ENCODE measurements at places on chromosomes 13 and 19.
A peak's percentile ranks its signal among the peaks of the same experiment; 100 is the strongest.

DNA sequence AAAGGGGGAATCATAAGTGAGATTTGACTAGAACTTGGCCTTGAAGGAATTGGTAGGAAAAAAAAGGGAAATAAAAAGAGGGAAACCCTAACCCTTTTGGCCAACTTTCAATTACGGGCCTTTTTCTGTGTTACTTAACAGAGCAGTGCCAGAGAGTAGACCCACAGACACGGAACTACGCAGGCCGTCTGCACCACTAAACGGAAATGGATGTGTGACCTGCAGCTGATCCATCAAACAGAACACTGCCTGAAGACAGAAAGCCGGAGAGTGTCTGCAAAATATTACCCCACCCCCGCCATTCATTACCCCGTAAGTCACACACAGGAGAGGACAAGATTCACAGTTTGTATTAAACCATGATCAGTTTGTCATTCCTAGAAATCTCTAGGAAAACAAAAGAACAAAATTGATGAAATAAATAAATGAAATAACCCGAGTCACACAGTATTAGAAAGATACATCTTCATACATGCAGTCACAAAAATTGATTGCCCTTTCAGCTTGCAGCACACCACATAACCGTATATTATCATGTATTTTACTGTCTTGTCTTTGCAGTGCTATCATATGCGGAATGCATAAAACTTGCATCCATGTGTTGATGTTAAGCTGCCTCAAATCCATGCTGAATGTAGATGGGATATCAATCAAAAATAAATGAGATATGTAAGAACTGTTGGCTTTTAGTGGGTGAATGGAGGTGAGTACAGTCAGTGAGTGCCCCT, 424.7 kb downstream of the IRS2 start:
- DNase-seq = no peak

- DNase-seq = peak; percentile 41
Measured at GRCh38 chr13:45120967-45121831, 889 bp downstream of the GTF2F2 start.

DNA sequence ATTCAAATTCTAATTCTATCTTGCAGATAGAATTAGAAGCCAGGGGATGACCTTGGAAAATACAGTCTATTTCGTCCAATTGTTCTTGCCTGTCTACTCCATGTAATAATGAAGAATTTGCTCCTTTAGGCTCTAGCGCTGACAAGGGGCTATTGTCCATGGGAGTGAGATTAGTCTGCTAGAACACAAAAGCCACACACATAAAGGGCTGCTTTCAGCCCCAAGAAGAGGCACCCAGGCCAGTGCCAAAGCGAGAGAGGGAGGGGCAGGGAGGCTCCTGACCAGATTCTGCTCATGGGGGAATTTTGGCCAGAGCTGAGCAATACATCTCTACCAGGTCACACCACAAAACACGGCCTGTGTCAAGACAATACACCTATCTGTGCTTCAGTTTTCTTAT, 1306.9 kb downstream of the UQCRFS1 start:
- DNase-seq = no peak

- DNase-seq = no peak
Measured at GRCh38 chr19:54551950-54552912, 21.4 kb upstream of the LILRA2 start.

GRCh38 chr13:32246468-32246867, 68.7 kb downstream of the ZAR1L start:
- DNase-seq = peak; percentile 82

DNA sequence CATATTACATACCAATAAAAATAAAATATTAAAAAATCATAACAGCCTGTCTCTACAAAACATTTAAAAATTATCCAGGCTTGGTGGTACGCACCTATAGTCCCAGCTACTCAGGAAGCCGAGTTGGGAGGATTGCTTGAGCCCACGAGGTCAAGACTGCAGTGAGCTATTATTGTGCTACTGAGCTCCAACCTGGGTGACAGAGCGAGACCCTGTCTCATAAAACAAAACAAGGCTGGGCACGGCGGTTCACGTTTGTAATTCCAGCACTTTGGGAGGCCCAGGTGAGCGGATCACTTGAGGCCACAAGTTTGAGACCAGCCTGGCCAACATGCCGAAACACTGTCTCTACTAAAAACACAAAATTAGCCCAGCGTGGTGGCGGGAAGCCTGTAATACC, 52.2 kb upstream of the LSM14A start:
- DNase-seq = no peak

GRCh38 chr13:114042066-114042815, 68.4 kb upstream of the C13orf46 start:
- no peak for DNase-seq

DNA sequence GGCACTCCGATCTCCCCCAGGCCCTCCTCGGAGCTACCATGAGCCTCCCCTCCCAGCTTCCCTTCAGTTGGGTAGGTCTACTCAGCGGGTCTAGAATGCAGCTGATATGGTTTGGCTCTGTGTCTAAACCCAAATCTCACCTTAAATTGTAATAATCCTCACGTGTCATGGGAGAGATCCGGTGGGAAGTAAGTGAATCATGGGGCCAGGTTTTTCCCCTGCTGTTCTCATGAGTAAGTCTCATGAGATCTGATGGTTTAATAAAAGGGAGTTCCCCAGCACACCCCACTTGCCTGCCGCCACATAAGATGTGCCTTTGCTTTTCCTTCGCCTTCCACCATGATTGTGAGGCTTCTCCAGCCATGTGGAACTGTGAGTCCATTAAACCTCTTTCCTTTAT, 14.5 kb upstream of the DOCK9 start:
- no peak for DNase-seq

GRCh38 chr13:80436571-80437169, 95.7 kb upstream of the SPRY2 start:
- no peak for DNase-seq

- DNase-seq = peak; percentile 92
Measured at GRCh38 chr13:23321535-23322241, 111.8 kb downstream of the SACS start.

- DNase-seq = no peak
Measured at GRCh38 chr19:45947926-45948325, 25.7 kb downstream of the NOVA2 start.

GRCh38 chr13:97057176-97057575, 62.9 kb upstream of the OXGR1 start:
- no peak for DNase-seq

DNA sequence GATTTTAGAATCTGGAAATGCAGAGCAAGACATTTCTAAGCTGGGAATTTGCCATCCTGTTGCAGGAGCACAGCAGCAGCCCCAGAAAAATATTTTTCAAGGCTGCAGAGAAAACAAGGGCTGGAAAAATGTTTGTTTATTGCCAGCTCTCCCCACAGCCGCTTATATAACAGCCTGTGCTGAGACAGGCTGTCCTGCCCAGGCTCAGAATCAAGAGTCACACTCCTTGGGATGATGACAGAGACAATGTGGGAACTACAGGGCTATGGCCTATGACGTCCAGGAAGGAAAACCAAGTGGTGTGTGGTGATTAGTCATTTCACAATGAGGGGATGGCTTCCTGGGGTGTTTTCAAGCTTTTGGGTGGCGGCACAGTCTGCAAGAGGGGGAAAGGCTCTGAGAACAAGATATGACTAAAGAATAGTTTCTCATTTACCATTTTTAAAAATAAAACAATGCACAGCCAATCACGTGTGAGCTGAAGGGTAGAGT, 136.3 kb upstream of the SERP2 start:
- DNase-seq = peak; percentile 97

GRCh38 chr13:25281193-25281934, 5.9 kb downstream of the MTMR6 start:
- no peak for DNase-seq

DNA sequence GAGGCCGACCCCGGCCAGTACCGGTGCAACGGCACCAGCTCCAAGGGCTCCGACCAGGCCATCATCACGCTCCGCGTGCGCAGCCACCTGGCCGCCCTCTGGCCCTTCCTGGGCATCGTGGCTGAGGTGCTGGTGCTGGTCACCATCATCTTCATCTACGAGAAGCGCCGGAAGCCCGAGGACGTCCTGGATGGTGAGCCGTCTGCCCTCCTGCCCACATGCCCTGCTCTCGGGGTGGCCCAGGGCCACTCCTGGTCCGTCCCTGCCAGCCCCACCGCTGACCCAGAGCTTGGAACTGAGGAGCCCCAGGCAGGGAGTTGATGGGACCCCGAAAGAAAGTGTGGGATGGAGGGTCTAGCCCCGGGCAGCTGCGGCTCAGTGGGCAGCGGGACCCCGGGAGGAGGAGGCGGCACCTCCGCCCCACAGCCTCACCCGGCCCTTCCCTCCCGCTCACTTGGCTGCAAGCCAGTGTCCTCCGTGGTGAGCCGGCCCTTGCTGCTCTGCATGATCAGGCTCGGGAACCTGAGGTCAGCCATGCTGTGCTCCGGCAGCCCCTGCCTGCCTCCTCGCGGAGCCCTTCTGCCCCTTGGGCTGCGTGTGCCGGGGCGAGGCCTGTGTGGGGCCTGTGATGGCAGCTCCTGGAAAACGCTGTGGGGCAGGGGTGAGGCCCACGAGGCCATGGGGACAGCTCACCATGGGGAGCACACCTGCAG, 8.1 kb upstream of the HCN2 start:
- no peak for DNase-seq

GRCh38 chr13:72643311-72643989, 84.0 kb downstream of the MZT1 start:
- peak; percentile 58 for DNase-seq

DNA sequence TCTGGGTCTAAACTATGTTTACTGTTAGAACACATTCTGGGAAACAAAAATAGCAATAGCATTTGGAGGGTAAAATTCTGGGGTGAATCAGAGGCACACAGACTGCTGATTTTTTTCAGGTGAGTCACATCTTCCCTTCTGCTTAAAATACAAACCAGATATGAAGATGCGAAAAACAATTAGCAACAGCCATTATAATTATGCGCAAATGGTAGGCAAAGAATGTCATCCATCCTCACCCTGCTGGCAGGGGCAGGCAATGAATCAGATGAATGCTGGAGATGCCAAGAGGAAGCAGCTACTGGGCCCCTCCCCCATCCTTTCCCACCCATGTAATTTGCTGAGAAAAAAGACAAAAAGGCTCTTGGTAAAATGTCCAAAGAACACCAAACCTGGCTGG, 282.9 kb downstream of the KLF5 start:
- peak; percentile 12 for DNase-seq

GRCh38 chr13:61387694-61388093, 28.0 kb downstream of the PCDH20 start:
- no peak for DNase-seq

- DNase-seq = no peak
Measured at GRCh38 chr13:21100994-21101757, 39.8 kb upstream of the LATS2 start.

DNA sequence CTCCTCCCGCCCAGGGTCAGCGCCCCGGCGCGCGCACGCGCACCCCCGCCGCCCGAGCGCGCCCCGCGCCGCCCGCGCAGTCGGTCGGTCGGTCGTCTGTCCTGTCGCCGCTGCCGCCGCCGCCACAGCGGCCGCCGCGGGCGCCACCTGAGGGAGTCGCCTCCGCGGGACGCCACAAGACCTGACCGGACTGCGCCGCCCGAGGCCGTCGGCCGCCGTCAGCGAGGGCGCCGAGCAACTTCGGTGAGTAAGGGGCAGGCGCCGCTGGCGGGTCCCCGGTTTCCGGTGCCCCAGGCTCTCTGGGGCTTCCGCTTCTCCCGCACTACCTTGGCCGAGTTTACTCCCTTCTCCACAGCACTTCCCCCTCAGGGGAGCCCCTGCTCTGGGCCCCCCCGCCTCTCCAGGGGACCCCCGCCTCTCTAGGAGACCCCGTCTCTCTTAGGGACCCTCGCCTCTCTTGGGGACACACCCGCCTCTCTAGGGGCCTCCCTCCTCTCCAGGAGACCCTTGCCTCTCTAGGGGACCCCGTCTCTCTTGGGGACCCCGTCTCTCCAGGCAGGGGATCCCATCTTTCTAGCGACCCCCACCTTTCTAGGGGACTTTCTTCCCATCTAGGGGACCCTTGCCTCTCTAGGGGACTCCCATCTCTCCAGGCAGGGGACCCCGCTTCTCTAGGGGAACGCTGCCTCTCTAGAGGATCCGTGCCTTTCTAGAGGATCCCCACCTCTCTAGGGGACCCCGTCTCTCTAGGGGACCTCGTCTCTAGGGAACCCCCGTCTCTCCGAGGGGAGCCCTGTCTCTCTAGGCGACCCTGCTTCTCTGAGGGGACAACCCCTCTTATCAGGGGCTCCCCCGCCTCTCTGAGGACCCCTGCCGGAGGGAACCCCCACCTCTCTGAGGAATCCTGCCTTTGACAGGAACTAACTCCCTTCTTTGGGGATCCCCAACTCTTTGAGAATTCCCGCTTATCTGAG, 19.3 kb upstream of the GATAD2A start:
- DNase-seq = peak; percentile 30

DNA sequence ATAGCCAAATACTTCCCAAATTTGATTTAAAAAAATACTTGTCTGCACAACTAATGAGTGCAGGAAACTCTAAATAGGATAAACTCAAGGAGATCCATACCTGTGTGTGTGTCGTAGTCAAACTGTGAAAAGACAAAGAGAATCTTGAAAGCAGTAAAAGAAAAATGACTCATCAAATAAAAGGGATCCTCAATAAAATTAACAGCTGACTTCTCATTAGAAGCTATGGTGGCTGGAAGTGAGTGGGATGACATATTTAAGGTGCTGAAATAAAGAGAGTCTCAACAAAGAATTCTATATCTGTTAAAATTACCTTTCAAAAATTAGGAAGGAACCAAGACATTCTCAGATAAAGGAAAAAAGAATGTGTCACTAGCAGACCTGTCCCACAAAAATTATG, 13.7 kb downstream of the RNASEH2B start:
- no peak for DNase-seq

DNA sequence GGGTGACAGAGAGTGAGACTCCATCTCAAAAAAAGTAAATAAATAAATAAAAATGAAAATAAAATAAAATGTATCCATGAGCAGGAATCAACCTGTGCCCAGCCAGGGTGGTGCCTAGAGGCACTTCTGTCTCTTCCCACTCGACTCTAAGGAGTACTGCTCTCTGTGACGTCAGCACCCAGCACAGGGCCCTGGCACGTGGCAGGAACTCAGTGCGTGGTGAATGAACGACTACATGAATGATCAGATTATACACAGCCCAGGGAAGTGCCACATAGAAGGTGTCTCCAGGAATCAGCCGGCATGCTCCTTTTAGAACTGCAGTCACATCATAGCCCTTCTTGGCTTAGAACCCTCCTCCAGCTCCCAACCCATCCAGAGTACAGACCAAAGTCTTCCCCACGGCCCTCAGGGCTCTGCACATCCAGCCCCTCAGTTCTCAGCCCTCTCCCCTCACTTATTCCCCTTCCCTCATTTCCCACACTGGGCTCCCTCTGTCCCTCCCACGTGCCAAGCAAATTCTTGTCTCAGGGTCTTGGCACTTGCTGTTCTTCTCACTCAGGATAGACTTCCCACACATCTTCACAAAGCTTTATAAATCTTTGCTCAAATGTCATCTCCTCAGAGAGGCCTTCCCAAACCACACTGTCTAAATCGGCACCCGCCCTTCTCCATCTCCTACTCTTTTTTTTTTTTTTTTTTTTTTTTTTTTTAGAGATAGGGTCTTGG, 4.2 kb downstream of the CLIP3 start:
- no peak for DNase-seq

GRCh38 chr13:111283991-111284390, 36.5 kb upstream of the TEX29 start:
- no peak for DNase-seq
